HFFc6 (cell line): ENCODE measurements at places on chromosomes 2 and 18. TPM values are rescaled to one million over a fixed set of nuclear protein-coding genes. Genes with fewer than 3 reads are reported as not detected.

Gene SPHKAP
- 0.52 to 0.92 TPM (median 0.84 TPM) in 3 replicates for total RNA-seq

Gene TIMM21
- 36.2 to 42.4 TPM (median 37.9 TPM) in 3 replicates for total RNA-seq

Gene FAM110C
- total RNA-seq: not detected in 2 replicates

Gene REG1A
- not detected in 3 replicates for total RNA-seq

Gene LIMS3
- 0.18 to 1.2 TPM (median 0.25 TPM) in 3 replicates for total RNA-seq

Gene PSMA8
- not detected in 3 replicates for total RNA-seq
